Vagina (tissue), 2 donors: ENCODE measurements at places on chromosomes 1 and 21.

- peak; percentile 58 for DNase-seq
Measured at GRCh38 chr1:30598571-30599114, 124.7 kb downstream of the MATN1 start.

DNA sequence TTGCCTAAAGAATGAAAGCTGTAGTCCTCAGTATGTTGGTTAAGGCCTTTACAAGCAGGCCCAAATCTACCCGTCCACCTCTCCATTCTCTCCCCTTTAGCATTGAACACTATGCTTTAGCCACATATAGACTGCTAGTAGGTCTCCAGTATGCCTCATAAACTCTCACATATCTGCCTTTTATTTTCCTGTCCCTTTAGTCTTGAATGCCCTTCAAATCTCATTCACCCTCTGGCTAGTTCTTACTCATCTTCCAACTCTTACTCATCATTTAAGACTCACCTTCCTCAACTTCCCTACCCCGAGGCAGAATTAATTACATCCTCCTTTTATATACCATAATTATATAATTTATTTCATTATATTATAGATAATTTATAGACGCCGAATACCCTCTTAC lies 78.7 kb upstream of the TSPAN2 start:
- no peak for DNase-seq

DNA sequence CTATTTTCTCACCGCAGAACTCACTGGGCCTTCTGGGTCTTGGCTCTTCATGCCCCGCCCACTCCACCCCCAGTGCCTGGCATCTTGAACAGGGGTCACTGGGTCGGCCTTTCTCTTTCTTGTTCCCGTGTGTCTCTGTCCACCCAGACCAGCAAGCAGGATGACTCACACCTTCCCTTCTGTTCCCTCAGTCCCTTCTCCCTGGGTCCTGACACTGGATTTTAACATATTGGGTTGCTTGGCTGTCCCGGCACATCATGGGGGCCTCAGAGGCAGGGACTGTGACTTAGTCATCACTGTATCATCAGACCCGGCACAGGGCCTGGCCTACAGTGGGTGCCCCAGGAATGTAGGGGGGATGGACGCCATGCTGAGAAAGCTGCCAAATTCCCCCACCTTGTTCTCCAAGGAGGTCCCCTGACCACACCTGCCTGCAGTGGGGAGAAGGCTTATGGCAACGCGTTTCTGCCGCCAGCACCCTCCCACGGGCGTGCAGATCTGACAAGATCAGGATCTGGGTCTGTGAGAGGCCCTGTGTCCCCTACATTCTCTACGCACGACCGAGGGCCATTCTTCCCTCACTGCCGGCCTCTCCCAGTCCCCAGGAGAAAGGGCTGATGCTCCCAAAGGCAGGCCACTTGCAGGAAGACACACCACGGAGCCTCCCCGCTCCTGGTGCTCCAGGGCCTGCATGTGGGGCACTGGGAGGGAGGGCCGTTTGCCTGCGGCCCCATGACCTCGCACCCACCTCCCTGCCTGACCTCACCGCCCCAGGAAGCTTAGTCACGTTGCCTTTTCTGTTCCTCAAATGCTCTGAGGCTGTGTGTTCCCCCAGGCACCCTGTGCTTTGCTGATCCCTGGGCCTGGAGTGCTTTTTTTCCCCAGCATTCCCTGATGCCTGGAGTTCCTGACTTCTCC lies 157.2 kb upstream of the TMEM51 start:
- DNase-seq: no peak

GRCh38 chr1:49319426-49319963 lies 542.8 kb upstream of the BEND5 start:
- DNase-seq: no peak

DNA sequence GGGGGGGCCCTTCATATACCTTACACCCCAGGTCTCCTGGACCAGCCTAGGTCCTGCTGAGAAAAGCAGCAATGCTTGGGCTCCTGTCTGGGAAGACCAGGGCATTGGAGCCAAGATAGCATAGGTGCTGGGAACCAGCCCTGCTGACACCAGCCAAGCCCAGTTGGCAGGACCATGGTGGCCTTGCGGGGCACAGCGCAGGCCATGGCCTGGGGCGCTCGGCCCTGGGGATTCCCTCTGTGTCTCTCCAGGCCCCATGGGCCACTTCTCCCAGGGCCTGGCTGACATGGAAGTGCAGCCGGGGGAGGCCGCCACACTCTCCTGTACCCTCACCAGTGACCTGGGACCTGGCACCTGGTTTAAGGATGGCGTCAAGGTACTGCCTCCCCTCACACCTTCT lies 23.3 kb downstream of the IGFN1 start:
- DNase-seq: no peak

- DNase-seq: peak; percentile 88
Measured at GRCh38 chr1:5650283-5651026, 341.8 kb downstream of the NPHP4 start.

DNA sequence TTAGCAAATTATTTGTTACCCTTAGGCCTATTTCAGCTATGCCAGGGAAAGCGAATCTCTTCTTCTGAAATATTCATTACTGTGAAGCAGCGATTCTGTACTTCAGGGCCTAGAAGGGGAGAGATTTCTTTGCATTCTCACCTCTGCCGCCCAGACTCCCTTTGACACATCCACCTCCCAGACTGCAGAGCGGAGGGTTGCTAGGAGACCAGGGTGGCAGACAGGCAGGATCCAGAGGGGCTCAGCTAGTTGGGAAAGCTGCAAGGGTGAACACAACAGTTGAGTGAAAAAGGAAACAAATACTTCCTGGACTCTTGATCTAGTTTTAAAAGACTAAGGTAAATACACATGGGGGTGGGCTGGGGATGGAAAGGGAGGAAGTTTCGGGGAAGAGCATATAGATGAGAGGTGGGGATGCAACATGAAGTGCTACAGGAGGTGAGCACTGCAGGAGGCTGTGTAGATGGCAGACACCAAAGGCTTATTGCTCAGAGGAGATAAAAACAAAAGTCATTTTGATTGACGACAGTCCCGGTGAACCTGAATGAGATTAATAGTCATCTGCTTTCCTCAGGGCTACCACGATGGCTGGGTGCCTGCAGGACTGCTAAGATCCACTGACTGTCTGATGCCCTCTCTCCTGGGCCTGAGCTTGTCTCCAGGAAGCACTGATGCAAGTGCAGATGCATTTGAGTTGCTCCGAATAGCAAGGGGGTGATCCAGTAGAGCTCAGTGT lies 26.4 kb upstream of the RAB3GAP2 start:
- no peak for DNase-seq

GRCh38 chr1:94579876-94580294 lies 38.3 kb upstream of the F3 start:
- DNase-seq: no peak

DNA sequence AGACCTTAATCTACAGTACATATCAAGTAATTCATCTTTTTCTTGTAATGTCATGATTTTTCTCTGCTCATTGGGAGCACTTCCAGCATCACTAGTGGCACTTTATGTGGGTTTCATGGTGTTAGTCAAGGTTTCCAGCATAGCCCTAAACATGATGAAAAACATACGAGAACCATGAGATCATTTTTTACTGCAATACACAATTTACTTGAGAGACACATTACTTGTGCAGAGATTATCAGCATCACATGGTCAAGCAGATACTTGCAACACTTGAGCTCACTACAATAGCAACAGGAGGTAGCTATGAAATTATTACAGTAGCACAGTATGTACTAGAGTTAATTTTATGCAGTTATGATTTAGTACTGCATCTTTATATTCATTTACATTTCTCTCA lies 36.4 kb downstream of the ITGB3BP start:
- DNase-seq: no peak

DNA sequence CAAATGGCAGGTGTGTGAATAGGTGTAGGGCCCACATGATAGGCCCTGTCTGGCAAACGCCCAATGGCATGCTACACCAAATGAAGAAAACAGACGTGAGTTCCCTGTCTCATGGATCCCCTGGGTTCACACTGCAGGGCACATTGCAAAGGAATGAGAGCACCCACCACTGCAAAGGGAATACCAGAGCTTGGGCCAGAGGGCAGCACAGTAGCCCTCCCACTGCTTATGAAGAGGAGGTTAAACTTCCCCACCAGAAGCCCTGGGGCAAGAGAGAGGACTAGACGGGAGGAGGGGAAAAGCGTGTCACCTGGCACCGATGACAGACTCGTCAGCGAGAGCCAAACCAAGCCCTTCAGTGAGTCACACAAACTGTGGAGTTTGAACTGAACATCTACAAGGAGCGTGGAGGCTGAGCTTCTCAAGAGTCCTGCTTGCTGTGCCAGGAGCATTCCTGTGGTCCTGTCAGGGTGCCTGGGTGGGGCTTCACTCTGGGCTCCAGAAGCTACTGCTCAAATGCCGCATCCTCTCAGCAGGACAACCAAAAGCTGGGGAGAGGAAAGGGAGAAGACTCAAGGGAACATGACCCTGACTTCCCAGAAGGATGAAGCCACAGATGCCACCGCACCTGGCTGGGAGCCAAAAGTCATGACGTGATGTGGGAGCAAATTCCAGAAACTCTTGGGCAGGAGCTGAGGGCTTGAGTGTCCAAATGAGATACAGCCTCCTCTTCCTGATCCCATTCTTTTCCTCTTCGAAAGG lies 61.1 kb downstream of the TOMM20 start:
- no peak for DNase-seq

DNA sequence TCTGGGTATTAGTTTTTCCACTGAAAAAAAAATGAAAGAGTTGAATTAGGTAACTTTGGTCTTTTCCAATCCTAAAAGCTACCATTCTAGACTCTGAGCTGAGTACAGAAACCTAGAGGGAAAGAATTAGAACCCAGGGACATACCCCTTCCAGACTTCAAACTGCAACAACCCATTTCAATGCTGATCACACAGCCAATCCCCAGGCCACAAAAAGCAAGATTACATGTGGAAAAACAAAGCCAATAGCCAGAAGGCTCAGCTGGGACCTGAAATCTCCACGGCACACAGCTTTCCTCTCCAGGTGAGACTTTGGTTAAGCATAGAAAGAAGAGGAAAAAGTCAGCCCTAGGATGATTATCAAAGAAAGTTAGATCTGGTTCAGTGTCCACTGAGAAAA lies 88.8 kb downstream of the JAK1 start:
- DNase-seq: peak; percentile 1

- no peak for DNase-seq
Measured at GRCh38 chr1:67759692-67760029, 73.6 kb downstream of the GNG12 start.

DNA sequence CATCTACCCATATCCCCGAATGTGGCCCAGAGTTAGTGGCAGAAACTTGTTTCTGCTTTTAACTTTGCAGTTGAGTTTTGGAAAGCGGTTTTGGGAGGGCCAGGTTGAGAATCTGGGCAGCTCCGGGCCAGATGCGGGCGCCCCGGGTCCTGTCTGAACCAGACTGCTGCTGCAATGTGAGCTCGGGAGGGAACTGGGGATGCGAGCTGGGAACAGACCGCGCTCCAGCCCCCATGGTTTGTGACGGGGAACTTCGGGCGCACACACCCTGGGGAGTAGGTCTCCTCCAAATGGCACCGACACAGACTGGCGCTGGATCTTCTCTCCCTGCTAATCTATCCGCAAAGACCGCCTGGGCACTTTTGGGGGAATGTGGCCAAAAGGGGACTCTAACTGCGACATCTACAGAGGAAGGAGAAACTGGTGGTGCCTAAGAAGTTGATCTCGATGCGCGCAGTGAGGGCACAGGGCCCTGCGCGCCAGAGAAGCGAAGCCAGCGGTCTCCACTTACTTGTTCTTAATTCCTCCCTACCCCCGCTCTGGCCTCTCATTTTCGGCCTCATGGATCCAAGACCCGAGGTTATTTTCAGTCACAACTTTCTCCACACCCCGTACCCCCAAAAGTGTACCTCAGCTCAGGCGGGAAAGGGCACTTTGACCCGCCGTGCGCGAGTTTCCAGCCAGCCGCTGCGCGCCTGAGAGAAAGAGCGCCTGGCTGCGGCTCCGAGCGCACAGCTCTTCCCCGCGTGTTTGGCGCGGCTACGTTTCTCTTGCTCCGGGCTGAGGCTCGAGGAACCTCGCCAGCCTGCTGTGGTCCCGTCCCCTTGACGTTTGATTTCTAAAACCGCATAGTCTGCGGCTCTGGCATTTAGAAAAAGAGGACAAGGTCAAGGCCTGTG lies 411.0 kb upstream of the ESRRG start:
- DNase-seq: no peak

DNA sequence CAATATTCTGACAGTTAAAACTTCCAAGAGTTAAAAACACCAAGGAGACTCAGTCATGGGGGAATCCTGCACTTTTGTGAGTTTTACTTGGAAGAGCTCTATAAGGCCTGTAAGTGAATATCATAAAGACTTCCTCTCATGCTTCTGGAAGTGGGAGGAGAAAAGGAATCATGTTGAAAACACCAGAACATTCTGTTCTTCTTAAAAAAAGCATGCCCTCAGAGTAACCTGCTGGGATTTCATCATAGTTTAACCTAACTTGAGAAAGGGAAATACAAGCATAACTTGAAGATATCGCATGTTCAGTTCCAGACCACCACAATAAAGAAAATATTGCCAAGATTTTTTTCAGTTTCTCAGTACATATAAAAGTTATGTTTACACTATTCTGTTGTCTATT lies 51.9 kb downstream of the COL11A1 start:
- DNase-seq: no peak
